Inflammatory macrophage (primary cell): ENCODE measurements at places on chromosomes 13 and 19.

DNA sequence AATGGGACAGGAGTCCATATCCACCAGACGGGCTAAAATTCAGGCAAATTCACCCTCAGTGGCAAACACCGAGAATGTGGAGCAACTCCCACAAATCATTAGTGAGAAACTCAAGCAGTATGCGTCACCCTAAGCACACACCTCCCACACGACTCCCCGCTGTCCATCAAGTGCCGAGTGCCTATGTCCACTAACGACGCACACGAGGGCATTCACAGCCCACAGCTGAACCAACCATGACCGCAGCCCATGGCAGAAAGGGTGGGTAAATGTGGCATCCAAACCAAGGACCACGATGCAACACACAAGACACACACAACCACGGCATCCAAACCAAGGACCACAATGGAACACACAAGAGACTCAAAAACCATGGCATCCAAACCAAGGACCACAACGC lies 22.0 kb downstream of the MIER2 start:
- no peak for DNase-seq

- DNase-seq: no peak
Measured at GRCh38 chr19:39087907-39088686, 3.9 kb downstream of the ACP7 start.

DNA sequence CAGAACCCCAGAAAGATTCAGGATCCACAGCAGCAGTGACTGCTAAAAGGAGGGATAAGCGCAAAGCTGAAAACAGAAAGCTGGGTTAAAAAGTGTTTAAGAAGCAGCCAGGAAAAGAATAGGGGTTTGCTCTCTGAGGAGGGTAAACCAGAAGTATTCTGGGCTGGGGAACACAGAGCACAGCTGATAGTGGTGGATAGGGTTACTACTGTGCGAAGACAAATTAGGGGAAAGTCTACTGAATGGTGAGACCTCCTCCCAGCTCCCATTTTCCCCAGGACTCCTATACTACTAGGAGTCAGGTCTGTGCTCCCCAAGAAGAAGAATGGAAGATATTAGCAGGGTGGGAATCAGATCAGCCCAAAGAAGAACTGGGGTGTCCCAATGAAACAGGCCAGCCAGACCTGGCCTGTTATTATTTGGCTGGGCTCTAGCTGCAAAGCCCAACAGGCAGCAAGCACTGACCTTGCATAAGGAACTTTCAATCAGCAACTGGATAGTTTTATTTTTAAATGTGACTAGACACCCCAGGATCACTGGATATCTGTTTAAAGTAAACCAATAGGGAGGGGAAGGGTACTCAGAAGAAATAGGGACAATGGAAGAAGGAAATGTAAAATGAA lies 43.5 kb upstream of the SERTM1 start:
- DNase-seq: no peak

- peak; percentile 86 for DNase-seq
Measured at GRCh38 chr19:3986260-3987041, 1.2 kb upstream of the EEF2 start.

DNA sequence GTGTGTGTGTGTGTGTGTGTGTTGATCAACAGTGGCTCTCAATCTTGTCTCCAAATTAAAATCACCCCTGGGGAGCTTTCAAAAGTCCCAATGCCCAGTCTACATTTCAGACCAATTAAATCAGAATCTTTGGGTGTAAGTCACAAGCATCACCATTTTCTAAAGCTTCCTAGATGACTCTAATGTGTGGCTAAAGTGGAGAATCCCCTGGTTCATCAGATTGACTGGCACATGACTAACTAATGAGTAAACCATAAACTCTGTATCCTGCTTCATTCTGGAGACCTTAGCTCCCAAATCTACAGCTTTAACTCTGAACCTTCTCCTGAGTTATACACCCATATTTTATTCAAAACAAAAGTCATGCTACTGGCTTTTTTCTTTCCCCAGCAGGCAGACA lies 131.3 kb downstream of the SUCLA2 start:
- DNase-seq: no peak

- no peak for DNase-seq
Measured at GRCh38 chr19:15696654-15697194, 23.8 kb downstream of the CYP4F12 start.

GRCh38 chr13:109778102-109778542 lies 8.3 kb downstream of the IRS2 start:
- DNase-seq: peak; percentile 21

- no peak for DNase-seq
Measured at GRCh38 chr19:2556221-2557092, 80.5 kb downstream of the GADD45B start.

DNA sequence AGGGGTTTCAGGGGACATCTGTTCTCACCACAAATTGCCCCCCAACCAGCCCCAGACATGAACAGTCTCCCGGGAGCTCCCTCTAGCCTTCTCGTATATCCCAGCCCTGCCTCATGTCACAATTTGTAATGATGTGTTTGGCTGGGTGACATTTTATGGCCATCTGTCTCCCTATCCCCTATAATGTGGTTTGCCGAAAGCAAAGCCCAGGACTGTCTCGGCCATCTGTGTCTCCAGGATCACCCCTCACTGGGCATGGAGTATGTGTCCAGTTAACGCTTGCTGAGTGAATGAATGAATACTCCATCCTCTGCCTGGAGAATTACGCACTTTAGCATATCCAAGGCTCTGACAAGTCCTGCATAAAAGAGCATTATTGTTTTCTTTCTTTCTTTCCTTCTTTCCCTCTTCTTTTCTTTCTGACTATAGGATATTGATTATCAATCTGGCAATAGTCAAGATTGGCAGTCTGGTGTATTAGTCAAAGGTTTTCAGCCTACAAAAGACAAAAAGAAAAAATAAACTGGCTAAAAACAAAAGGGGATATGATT lies 15.1 kb downstream of the HPN start:
- no peak for DNase-seq

GRCh38 chr13:101308247-101309013 lies 107.9 kb downstream of the NALCN start:
- no peak for DNase-seq

DNA sequence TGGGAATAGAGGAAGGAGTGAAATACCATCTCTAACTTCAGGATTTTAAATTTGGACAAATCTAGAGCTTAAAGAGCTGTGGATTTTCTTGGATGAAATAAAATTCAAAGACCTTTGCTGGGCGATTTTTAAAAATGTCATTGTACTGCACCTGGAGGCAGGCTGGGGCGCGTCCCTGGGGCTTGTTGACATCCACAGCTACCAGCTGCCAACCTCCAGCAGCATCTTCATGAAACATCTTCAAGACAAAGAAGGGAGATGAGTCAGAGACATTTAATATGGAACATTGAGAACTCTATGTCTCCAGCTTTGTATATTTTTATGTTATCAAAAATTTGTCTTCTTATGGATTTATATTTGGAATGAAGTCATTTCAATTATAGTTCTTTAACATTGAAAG lies 132.5 kb downstream of the NALCN start:
- DNase-seq: no peak

DNA sequence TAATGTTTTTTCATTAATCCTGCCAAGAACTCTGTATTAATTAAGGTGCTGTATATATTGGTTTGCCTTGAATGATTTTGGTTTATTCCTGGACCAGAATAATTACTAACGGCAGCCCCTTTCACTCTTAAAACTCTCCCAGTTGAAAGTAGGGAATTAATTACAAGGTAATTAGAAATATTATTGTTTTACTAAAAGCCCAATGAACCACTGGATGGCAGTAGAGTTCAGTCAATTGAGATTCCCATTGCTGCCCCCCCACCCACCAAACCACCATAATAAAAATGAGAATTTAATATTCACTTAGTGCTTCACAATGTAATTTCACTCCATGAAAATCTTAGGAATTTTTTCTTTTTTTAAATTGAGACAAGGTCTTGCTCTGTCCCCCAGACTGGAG lies 13.7 kb downstream of the WBP4 start:
- DNase-seq: peak; percentile 41

- no peak for DNase-seq
Measured at GRCh38 chr13:41496420-41497234, 39.3 kb downstream of the RGCC start.

- DNase-seq: no peak
Measured at GRCh38 chr19:47499863-47500830, 14.7 kb downstream of the NAPA start.

- no peak for DNase-seq
Measured at GRCh38 chr13:94765814-94766213, 53.5 kb upstream of the SOX21 start.

- no peak for DNase-seq
Measured at GRCh38 chr13:20241593-20241992, 9.5 kb upstream of the GJB6 start.

GRCh38 chr13:112171570-112171965 lies 104.6 kb downstream of the SOX1 start:
- no peak for DNase-seq

DNA sequence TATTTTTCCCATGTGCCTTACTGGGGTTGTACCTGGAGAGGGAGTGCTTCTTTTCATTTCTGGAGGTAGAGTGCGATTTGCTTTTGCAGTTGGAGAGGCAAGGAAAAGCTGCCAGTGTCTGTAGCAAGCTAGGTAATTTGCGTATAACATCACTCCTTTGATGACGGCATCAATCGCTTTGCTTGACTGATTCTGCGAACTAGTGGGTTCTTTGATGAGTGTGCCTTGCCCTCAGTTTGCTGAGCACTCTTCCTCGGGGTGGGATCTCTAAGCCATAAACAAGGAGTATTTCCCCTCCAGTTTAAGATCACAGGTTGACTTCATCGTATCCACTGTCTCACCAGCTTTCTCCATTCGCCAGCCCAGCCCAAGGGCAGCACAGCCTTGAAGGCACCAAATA lies 344.5 kb downstream of the KCNRG start:
- DNase-seq: no peak

DNA sequence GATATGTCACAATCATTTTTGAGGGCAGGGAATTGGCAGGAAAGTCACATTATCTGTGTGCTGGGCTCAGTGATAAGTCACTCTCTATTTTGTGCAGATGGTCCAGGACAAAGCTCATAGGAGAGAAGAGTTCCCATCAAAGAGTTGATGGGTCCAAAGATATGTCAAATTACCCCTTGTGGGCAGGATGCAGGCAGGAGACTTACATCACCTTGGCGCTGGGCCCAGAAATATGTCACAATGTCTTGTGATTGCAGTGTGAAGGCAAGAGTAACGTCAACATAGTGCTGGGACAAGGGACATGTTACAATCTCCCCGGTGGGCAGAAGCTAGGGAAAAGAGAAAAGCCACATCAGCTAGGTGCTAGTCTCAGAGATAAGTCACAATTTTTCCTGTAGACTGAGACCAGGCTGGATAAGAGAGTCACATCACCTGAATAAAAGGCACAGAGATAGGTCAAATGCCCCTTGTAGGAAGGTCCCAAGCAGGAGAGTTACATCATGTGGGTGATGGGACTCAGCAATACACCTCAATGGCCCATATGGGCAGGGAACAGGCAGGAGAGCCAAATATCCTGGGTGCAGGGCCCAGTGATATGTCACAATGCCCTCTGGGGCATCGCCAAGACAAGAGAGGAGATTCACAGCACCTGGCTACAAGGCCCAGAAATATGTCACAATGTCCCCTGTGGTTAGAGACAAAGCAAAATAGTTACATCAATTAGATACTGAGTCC lies 47.9 kb downstream of the ZNF99 start:
- DNase-seq: no peak

- peak; percentile 11 for DNase-seq
Measured at GRCh38 chr13:99124794-99125316, 75.8 kb upstream of the UBAC2 start.

DNA sequence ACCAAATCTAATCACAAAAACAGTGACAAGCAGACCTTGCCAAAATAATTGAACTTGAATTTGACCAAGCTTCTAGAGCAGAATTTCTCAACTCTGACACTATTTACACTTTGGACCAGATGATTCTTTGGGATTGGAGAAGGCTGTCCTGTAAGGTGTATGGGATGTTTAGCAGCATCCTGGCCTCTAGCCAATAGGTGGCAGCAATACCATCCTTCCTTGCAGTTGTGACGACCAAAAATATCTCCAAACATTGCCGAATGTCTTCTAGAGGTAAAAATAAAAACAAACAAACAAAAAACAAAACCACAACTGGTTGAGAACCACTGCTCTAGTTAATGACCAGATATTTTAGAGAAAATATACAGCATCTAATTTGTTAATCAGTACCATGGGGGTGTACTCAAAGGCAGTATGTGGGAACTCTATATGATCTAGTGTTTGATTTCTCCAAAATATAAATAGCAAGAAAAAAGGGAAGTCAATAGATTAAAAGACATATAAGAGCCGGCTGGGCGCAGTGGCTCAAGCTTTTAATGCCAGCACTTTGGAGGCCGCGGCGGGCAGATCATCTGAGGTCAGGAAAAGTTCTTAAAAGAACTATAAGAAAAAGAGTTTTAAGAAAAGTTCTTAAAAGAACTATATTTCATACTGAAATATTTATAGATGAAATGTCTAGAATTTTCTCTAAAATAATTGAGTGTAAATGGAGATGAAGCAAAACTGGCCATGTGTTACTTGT lies 60.9 kb upstream of the ZNF527 start:
- DNase-seq: no peak

- DNase-seq: no peak
Measured at GRCh38 chr19:43634068-43634467, 5.6 kb downstream of the CADM4 start.

DNA sequence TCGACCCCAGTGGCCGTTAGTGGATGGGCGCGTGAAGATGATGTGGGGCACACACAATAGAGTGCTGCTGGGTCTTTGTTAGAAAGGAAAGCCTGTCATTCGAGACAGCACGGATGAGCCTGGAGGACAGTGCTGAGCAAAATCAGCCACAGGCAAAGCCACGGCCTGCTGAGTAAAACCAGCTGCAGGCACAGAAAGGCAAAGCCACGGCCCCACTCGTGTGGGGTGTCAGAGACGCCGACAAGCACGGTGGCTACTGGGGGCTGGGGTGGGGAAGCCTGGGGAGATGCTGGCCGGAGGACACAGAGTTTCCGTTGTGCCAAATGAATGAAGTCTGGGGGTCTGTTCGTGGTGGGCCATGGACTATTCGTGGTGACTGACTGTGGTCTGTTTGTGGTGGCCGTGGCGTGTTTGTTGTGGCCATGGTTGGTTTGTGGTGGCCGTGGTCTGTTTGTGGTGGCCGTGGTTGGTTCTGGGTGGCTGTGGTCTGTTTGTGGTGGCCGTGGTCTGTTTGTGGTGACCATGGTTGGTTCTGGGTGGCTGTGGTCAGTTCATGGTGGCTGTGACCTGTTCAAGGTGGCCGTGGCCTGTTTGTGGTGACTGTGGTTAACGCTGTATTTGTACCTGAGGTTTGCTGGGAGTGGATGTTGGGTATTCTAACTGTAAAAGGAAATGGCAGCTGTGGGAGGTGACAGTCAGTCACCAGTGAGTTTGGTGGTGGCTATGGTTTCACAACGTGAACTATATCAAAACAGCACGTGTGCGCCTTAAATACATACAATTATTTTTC lies 36.3 kb downstream of the MCF2L start:
- DNase-seq: no peak
